Germinal center (tissue), 1 donor: ENCODE measurements at places on chromosomes 6 and 20.

GRCh38 chr6:100475554-100476320, 11.0 kb upstream of the SIM1 start:
- DNase-seq, result no peak

DNA sequence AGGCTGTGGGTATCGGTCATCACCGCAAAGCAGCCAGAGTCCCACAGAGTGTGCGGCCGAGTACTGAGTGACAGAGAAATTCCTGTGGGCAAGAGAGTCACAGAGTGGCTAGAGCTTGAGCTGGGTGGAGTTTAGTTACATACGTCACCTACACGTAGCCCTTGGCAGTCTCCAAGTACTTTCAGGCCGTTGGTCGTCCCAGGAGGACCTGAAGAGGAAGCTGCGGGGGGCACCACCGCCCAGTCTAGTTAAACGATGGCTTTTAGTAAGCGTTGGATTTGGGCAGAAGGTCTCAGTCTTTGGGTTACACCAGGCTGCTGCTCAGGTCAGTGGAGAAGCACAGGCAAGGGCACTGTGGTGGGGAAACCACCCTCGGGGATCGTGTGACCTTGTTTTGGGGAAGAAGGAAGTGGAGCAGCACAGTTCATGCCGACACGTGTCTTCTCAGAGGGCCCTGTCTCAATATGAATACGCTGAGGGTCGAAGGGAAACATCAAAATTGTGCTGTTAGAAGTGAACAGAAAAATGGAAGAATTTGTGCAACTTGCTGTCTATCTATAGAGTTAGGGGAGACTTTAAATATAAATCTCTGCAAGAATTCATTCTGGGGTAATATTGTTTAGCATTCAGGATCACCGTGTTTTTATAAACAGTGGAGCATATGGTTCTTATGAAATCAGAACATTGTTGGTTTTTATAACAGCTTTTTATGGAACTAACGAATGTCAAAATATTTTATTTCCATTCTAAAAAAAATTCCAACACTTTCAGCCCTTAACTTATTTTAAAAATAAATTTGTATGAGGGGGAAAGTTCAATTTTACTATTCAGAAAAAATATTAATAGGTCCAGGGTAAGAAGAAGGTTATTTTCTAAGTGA, 28.6 kb downstream of the KIF25 start:
- no peak for DNase-seq

DNA sequence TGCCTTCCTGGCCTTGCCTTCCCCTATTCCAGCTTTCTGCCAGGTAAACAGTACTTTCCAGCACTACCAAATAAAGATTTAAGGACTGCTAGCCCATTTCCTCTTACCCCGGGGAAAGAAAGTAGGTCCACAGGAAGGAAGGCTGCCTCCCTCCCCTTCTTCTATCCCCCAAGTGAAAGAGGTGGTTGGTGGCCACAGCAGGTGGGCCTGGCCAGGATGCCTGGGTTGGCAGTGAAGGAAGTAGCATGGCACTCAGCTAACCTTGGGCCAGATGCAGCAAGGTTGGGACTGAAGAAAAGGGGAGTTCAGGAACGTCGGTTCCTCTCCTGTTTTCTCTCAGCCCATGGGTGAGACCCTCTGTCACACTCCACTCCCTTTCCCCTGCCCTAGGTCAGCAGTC, 8.9 kb downstream of the NFKBIL1 start:
- DNase-seq, result no peak

GRCh38 chr6:147700436-147701209, 192.1 kb downstream of the SAMD5 start:
- DNase-seq, result no peak

DNA sequence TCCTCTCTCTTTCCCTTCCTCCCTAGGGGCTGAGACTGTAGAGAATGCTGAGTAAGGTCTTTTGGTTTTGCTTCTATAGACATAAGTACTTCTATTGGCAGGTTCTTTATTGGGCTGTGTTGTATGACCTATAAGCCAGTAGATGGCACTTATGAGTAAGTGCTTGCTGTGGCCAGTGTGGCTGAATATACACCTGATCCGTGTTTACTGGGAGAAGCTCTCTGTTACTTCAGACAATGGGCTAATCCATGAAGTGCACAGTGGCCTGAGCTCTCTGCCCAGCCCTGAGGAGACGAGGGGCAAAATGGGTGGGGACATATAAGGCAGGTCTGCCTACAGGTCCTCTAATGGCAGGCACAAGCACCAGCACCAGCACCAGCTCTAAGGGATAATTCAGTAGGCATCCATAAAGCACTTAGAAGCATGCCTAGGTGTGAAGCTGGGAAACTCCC, 610.3 kb downstream of the RNF144B start:
- DNase-seq, result peak; percentile 10

- DNase-seq, result no peak
Observed at GRCh38 chr6:90695316-90695715, 108.4 kb upstream of the MAP3K7 start.

GRCh38 chr6:164750128-164750527, 559.3 kb downstream of the C6orf118 start:
- no peak for DNase-seq

DNA sequence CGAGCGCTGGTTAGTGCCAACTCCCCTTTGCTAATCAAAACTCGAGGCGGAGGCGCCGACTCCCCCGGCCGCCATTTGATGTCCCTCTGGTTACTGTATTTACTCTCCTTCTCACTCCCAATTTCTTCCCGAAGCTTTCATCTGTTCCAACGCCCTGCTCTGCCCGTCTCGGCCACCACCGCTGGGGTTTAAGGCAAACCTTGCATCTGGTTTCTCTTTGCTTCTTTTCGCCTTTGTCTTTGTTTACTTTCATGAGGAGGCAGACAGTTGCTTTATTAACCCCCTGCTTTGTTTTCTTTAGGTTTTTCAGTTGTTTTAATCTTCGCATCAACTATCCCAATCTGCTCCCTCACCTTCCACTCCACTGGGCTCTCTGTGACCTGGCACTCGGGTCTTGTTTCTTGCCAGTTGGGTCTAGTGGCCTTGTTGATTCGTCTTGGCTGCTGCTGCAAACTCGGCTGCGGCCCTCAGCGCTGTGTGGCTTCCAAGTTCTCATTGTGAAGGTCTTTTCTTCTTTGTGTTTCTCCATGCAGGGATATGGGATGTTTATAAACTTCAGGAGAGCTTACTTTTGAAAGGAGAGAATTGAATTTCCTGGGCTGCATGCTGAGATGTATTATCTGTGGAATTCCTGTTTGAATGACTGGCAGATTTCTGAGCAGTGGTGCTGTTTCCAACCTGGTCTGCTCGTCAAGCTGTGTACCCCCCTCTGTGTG, 155.1 kb downstream of the CDC5L start:
- DNase-seq, result no peak

DNA sequence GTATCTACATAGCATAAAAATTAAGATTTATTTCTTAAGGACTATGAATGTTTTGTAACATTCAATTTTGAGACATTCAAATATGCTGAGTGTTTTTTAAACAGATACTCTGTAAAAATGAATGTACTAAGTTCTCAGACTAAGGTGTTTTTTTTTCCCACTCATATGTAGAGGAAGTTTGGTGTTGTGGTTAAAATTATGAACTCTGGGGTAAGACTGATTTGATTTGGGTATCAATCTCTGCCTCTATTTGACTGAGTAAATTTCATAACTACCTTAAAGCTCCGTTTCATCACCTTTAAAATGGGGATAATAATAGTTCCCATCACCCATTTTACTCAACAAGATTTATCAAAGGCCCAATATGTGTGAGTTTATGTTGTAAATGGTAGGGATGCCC, 386.6 kb upstream of the FLRT3 start:
- no peak for DNase-seq

DNA sequence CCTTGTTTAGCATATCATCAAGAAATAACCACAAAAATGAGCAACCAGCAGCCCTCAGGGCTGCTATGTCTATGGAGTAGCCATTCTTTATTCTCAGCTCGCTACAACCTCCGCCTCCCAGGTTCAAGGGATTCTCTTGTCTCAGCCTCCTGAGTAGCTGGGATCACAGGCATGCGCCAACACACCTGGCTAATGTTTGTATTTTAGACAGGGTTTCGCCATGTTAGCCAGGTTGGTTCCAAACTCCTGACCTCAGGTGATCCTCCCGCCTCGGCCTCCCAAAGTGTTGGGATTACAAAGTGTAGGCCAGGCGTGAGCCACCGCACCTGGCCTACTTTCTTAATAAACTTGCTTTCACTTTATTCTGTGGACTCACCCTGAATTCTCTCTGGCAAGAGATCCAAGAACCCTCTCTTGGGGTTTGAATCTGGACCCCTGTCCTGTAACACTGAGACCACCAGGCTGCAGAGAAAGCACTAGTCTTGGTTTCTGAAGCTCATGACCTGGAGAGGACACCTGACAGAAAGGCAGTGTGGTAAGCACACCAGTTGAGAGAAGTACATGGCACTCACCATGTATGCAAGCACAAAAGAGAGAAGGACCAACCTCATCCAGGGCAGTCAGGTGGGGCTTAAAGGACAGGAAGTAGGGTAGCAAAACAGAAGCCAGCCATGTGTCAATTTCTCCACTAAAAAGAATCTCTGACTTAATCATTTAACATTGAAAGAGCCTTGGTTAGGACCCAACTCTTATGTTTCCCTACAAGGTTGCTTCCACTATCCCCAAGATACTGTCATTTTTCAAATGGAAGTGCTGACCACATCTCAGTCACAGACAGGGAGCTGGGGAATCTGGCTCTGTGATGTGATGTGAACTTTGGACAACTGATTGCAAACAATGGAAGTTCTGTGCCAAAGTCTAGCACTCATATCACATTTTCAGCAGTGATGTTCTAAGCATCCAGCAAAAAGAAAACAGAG, 97.4 kb upstream of the DST start:
- DNase-seq, result no peak

- DNase-seq, result no peak
Observed at GRCh38 chr6:1558388-1558787, 51.3 kb upstream of the FOXC1 start.

- DNase-seq, result no peak
Observed at GRCh38 chr6:169074526-169074925, 179.1 kb downstream of the THBS2 start.

GRCh38 chr20:36435592-36436541, 105.5 kb upstream of the MYL9 start:
- peak; percentile 82 for DNase-seq

- DNase-seq, result no peak
Observed at GRCh38 chr20:63156221-63156671, 59.7 kb downstream of the YTHDF1 start.

GRCh38 chr20:21901470-21902275, 196.2 kb downstream of the PAX1 start:
- no peak for DNase-seq

DNA sequence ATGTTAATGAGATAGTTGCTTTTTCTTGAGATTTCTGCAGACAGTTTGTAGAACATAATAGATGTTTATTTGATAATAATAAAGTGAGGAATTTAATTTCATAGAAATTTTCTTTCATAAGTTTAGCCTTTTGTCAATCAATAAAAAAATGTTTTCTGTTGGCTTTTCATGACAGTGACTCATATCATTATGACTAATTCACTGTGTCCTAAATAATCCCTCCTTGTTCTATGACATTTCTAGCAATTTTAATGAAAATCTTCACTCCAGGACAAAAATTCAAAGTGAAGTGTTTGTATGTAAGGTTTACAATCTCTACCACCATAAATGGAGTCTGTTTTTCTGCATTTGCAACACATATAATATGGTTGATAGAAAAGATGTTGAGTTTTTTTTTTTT, 109.9 kb downstream of the UTRN start:
- no peak for DNase-seq

- no peak for DNase-seq
Observed at GRCh38 chr6:169174516-169175359, 78.9 kb downstream of the THBS2 start.
